ENCODE measurements at places on chromosomes 4 and X.

DNA sequence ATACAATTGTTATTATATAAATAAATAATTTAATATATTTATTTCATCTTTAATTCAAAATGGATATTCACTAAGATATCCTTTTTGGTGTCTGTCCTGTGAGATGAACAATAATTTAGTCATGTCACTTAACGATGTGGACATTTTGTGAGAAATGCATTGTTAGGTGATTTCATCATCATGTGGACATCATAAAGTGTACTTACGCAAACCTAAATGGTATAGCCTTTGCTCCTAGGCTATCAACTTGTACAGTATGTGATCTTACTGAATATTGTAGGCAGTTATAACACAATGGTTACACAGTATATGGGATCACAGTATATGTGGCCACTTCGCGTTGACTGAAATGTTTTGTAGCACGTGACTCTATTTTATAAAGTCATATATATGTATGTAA is 20.2 kb upstream of the CHRNA9 start:
- DNase-seq, result no peak

- no peak for DNase-seq
Observed at GRCh38 chr4:121690001-121690400, 6.8 kb downstream of the ANXA5 start.

DNA sequence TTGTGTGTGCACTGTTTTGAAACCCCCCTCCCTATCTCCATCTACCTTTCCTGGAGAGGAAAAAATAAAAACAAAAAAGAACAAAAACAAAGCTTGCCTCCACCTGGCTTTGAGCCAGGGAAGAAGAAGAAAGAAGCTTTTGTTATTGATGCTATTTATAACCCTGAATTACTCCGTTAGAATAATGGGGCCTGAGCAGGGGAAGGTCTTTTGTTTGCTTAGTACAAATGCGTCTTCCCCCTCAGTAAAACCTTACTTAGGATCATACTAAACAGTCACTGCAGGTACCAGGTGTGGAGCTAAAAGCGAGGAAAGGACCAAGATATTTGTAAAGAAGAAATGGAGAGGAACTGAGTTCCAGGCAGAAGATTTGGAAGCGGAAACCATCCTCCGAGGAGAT is 352.1 kb downstream of the KCNIP4 start:
- DNase-seq, result no peak

- no peak for DNase-seq
Observed at GRCh38 chrX:10480861-10481260, 139.5 kb downstream of the MID1 start.

GRCh38 chrX:135112096-135112729 is 8.1 kb downstream of the ETDB start:
- no peak for DNase-seq

DNA sequence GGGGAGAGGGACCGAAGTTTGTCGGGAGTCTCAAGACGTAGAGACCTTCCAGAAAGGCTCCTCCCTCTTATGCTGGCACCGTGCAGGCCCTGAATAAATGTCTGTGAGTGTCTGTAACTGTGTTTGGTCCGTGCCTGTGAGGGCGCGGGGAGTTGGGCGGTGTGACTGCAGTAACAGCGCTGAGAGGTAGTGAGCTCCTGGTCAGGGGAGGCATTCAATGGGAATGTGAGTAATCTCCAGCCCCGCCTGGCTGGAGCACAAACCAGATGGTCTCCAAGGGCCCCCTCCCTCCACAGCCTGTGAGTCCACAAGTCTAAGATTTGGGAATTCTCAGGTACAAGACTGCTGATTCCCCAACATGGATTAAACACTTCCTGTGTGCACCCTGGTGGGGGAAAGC is 100.0 kb downstream of the HMX1 start:
- DNase-seq, result no peak

DNA sequence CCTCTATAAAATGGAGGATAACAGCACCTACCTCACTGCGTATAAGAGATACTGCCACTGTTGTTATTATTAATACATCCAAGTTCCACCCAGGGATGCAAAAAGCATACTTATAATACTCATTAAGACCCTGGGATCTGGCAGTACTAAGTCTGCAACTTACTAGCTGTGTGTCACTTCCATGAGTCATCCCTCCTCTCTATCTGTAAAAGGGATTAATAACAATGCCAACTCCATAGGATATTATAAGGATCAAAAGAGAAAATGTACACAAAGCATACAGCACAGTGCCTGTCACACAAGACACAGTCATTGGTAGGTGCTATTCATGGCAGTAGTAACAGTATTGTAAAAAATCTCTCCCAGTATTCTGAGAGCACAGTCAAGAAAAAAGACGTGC is 216.7 kb downstream of the HS6ST2 start:
- no peak for DNase-seq

GRCh38 chr4:56844802-56845580 is 23.5 kb upstream of the SPINK2 start:
- no peak for DNase-seq

GRCh38 chr4:53730031-53730805 is 138.9 kb upstream of the LNX1 start:
- no peak for DNase-seq

DNA sequence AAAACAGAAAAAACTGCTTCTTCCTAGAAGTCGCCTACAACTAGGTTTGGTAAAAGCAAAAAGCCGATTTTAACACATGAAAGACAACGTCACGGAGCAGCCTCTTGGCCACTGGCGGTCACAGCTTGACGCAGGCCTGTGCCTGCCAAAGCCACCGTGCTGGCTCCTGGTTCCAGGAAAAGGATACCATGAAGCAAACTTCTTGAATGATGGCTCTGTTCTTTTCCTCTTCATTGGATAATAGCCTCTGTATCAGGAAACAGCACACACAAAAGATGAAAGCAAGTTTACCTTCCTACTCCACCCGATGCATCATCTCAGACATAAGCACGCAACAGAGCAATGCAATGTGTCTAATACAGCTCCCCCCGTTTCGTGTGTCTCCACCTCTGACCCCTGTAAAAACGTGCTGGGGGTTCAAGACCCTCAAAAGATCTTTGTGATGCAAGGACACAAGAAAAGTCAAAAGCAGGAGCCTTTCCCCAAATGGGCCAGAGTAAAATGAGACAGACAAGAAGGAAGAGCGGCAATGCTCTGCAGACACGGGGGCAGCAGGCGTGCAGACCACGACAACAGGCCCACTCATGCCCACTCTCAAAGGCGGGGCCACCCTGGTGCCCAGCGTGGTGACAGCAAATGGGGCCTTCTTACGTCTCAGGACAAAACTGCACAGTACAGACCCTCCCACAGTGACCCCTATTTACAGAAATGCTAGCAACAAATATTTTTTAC is 19.4 kb downstream of the GAK start:
- DNase-seq, result no peak

DNA sequence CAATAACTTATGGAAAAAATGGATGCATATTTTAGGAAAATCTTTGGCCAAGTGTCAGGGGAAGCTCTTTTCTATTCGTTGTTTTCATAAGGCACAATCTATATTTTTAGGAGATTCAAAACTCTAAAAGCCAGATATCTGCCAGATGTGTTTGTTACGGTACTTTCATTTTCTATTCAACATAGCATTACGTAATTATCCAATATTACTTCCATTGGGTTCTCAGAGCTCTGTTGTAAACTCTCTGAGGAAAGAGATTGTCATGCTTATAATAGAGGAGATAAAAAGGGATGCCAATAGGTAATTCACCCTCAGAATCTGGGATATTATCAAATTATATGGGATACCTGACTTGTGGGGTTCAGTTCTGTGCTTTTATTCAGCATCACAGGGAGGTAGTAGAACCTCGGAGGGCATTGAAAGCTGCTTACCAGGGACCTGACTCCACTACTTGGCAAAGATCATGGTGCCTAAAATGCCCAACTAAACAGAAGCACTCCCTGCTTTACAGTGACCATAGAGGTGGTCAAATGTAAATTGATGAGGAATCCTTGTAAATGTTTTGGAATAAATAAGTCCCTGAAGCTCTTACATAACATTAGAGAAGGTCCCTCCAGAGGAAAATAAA is 32.9 kb upstream of the GC start:
- no peak for DNase-seq

DNA sequence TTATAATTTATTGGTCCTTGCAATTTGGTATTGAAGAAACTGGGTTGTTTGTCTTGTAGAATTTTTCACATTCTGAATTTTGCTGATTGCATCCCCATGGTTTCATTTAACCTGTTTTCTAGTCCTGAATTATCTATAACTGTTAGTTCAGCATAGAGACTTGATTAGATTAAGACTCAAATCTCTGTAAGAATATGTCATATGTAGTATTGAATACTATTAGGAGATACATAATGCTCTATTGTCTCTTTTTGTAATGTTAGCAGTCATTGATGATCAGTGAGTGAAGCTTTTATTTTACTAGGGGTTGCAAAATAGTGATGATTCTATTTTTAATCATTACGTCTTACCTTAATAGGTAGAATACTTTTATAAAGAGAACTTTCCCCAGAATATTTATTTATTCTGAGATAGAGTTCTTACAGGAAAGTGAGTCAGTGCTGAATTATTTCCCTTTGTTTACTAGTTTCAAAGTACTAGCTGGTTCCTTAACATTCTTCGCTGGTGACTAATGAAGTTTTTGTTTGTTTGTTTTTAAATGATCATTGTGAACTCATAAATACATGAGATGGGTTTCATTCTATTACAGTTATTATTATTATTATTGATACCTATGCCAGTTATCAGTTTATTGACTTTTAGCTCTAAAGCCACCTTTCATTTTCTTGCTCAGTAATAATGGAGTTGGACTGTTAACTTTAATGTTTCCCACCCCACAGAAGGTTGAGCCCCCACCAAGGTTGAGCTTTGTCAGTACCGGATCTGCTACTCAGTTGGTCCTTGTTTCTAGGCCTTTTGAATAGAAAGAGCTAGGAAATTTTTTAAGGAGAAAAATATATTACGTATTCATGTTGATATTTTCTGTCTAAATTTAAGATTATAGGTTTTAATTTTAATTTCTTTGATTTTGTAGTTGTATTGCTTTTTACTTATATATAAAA is 102.3 kb downstream of the LARP1B start:
- no peak for DNase-seq

GRCh38 chrX:80216086-80216485 is 201.5 kb downstream of the TBX22 start:
- DNase-seq, result no peak

- no peak for DNase-seq
Observed at GRCh38 chr4:19401301-19402080, 850.2 kb upstream of the SLIT2 start.

- no peak for DNase-seq
Observed at GRCh38 chrX:40849906-40850823, 114.8 kb upstream of the MED14 start.

- no peak for DNase-seq
Observed at GRCh38 chr4:184409911-184410692, 64.2 kb downstream of the IRF2 start.

- no peak for DNase-seq
Observed at GRCh38 chrX:39261446-39262147, 460.3 kb downstream of the MID1IP1 start.

DNA sequence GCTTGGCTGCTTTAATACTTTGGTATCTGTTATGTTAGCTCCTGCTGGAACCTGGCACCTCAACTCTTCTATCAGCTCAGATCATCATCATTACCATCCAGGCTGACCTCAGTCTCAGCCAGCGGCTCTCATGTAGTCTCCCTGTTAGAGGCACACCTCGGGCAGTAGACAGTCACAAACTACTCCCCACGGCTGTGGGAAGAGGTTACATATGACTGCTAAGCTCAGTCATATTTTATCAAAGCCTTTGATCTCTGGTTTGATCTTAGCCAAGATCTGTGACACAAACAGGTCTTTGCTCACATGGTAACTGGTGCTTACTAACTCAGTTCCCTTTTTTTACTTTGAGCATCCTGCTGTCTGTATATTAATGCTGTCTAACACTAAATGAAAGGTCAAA is 384.9 kb downstream of the CENPC start:
- no peak for DNase-seq

GRCh38 chrX:10938365-10938923 is 172.7 kb upstream of the HCCS start:
- DNase-seq, result no peak

- no peak for DNase-seq
Observed at GRCh38 chr4:157372567-157372966, 152.0 kb downstream of the GRIA2 start.

DNA sequence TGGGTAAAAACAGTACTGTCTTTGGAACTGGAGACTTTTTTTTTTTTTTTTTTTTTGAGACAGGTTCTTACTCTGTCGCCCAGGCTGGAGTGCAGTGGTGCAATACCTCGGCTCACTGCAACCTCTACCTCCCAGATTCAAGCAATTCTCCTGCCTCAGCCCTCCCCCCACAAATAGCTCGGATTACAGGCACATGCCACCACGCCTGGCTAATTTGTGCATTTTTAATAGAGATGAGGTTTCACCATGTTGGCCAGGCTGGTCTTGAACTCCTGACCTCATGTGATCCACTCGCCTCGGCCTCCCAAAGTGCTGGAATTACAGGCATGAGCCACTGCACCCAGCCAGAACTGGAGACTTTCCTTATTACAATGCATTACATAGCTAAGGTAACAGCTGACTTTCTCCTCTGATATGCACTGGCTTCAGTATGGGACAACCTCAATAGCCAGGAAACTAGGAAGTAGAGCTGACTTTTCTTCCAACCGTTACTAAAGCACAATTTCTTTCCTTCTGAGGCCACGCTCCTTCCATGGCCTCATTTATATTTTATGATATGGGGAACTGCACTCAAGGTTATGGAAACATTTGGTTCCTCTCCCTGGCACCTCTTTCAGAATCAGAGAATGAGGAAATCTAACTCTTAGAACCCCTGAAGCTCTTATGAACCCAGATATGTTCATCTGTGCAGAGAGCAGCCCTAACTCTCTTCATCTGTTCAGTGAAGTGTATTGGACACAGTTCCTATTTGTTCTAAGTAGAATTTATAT is 53.5 kb upstream of the FAM9B start:
- no peak for DNase-seq

- DNase-seq, result no peak
Observed at GRCh38 chr4:12270546-12270945, 841.9 kb upstream of the HS3ST1 start.

DNA sequence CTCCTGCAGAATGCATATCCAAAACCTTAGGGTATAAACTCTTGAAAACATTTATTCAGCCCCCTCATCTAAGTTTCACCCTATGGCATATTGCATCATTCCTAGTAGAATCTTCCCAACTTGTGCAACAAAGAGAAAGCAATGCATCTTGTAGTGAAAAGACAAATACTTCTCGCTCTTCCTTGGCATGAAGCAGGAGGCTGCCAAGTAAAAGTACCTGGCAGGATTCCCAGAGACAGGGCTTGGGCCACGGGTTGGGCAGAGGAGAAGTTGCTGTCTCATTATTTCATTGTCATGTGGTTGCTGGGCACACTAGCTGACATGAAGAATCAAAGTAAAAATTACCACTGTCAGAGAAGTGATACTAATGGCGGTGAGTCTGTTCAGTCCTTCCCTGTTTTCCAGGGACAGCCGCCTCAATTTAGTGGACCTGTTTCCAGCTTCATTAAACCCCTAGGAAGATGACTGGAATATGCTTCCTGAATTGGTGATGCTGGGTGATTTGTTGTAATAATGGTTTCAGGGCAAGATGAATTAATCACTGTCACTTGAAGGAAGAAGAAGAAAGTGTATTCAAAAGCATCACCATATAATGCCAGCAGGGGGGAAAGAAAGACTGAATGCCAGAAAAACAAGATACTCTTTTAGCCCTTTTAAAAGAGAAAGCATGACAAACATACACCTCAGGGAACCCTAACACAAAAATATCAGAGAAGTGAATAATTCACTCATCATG is 380.5 kb upstream of the IGFBP7 start:
- no peak for DNase-seq

Data from activated B cell treated with CpG ODN at 0.5 μM for 24 hours (primary cell).